ENCODE measurements at places on chromosomes 2 and 18. TPM values are rescaled to one million over a fixed set of nuclear protein-coding genes. Genes with fewer than 3 reads are reported as not detected.

CNTNAP5 gene
- total RNA-seq, result 0.17 TPM

DNA sequence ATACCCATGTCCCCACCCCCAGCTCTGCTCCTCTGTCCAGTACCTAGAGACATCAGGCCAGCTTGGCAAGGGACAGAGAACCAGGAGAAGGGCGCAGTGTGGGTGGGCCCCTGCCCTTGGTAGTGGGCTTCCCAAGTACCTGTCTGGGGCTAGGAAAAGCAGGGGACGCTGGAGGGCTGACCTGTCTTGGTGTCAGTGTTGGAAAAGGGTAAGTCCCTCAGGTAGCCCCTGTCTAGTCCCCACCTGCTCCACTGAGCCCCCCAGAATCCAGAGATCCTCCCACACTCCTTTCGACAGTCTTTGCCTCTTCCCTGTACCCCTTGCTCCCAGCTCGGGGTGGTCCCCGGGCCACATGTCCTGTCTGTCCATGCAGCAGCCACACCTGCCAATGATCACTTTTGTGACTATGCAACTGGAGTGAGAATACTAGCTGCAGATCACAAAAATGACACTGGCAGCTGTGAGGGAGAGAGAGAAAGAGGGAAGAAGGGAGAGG lies 14.6 kb downstream of the DNAJB2 start:
- DNase-seq, result no peak
- H3K4me1 ChIP-seq, result peaks cover under 1% of the 10 kb centered on the region
- H3K27me3 ChIP-seq, result peaks cover 17% of the 10 kb centered on the region
- peak overlapping the region; percentile 74 for H3K4me3 ChIP-seq

GRCh38 chr2:220198896-220199295 lies 571.5 kb downstream of the SLC4A3 start:
- no peaks in the 10 kb centered on the region for H3K4me1 ChIP-seq
- no peak overlapping the region for H3K4me3 ChIP-seq
- no peaks in the 10 kb centered on the region for H3K27me3 ChIP-seq
- H3K27ac ChIP-seq, result no peak overlapping the region
- DNase-seq, result no peak

- no peak overlapping the region for H3K4me3 ChIP-seq
- H3K4me1 ChIP-seq, result no peaks in the 10 kb centered on the region
- H3K36me3 ChIP-seq, result no peaks in the 10 kb centered on the region
- no peak for DNase-seq
Observed at GRCh38 chr2:238525990-238526389, 99.3 kb downstream of the ASB1 start.

ATP6V1B1 gene
- total RNA-seq, result not detected

DNA sequence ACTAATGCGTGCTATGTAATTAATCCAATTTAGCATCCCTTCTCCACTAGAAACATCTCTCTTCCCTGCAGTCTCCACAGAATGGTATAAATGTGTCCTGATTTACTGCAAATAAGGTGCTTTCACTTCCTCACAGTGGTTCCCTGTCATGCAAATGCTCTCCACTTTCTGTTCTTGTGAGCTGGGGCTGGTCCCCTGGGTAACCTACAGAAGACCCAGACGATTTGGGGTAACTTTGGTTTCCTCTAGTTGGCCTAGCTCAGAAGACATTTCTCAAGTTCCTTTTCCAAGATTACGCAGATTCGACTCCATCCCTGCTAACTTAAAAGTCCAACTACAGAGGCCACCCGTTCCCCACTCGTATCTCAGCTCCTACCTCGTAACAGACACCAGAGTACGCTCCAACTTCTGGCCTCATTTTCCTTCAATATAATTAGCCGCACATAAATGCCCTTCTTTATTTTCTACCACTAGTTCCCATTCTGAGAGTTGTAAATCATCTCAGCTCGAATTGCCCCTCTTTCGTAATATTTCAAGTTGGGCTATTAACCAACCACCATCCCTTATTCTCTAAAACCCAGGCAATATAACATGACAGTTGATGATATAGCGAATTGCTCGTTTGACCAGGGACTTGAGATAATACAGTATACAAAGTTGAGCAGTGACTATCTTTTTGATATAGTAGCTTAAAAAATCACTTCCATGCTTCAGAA lies 28.8 kb upstream of the NEDD4L start:
- DNase-seq, result no peak
- H3K4me1 ChIP-seq, result no peaks in the 10 kb centered on the region
- no peaks in the 10 kb centered on the region for H3K36me3 ChIP-seq
- no peaks in the 10 kb centered on the region for H3K27me3 ChIP-seq
- no peak overlapping the region for H3K4me3 ChIP-seq
- no peak overlapping the region for H3K27ac ChIP-seq

SLC35F6 gene
- total RNA-seq, result 11.6 TPM

NT5C1B gene
- not detected for total RNA-seq

DNA sequence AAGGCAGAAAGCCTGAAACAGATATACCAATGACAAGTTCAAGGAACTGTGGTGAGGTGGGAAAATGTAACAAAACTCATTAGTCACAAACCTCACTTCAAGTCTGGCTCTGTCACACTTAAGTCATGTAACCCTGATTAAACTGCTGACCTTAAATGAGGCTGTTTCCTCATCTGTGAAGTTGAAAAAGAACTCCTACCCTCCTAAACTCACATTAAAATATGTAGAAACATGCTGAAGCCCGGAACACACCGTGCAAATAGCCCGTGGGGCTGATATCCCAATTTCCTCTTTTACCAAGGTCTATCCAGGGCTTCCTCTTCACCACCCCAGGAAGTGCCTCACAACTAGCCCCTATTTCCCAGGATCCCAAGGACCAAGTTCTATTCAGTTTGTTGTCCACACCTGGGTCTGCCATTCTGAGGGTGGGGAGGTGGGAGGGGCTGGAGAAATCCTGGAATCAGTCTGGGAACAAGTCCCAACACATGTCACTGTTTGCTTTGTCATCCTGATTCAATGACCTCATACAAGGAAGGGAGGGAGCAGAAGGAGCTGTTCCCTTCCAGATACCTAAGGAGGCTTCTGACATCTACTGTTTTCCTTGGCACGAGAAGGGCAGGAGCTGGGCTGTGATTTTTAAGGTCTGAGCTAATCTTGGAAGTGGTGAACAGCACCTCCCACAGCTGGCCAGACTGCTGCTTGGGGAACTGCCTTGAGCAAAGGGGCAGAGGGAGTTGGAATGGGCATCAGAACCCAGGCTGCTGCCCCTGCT lies 42.3 kb downstream of the SLC4A1AP start:
- H3K27me3 ChIP-seq, result no peaks in the 10 kb centered on the region
- H3K4me1 ChIP-seq, result peaks cover 1% of the 10 kb centered on the region

VWA3B gene
- not detected for total RNA-seq

- no peak overlapping the region for H3K4me3 ChIP-seq
- no peak for DNase-seq
- H3K27ac ChIP-seq, result no peak overlapping the region
Observed at GRCh38 chr2:241738040-241738686, 3.7 kb downstream of the D2HGDH start.

DNA sequence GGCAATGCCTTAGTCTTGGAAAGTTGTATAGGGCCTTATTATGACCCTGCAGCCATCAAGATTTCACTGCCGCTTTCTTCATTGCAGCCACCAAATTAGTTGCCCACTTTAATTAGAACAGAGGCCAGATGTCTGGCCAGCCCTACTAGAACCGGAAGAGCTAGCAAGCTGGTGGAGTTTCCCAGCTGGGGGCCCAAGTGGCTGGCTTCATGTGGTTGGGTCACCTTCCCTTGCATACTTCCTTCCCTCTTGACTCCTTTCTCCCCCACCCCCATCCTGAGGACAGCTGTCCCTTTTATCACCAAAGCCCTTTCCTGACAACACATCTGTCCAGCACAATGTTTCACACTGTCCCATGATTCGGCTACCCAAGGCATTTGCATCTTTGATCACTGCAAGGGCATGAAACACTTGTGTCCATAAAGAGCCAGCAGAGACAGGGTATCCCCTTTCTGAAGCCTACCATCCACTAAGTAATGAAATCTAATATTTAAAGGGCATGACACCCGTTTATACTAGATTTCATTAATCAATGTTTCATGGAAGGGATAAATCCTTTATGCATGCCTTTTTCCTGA lies 187.2 kb downstream of the BCL11A start:
- no peak for DNase-seq
- H3K36me3 ChIP-seq, result no peaks in the 10 kb centered on the region
- no peak overlapping the region for H3K27ac ChIP-seq

ZNF512 gene
- 39.2 TPM for total RNA-seq

IL37 gene
- not detected for total RNA-seq

DNA sequence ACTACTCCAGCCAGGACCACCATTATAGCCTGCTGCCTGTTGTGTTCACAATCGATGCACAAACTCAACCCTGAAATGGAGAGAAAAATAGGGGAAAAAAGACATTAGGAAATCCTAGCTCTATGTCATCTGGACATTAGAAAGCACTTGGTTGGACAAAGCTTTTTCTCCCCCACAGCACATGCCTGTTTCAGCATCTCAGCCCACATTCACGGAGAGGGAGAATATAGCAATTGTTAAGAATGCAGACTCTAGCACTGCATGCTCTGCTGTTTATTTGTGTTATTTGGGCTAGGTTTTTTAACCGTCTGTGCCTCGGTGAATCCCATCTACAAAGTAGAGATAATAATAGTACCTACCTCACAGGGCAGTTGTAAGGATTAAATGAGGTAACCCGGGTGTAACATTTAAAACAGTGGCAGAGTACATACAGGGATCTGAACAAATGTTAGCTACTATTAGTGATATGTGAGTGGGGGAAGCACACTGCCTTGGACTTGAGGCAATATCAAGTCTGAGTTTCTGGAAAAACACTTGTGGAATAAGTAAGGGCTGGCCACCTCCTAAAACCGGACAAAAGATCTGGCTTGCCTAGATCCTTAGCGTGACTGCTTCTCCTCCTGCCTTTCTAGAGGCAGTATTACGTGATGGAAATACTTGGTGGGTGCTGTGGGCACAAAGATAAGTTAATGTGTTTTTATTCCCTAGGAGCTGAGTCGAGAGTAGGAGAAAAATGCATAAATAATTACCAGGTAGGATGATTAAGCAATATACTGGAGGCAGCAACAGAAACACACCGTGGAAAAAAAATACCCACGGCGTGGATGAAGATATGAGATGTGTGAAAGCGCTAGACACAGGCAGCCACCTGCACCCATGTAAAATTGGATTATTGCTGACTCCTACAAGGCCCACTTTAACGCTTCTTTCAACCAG lies 1.0 kb upstream of the PPP1CB start:
- H3K27ac ChIP-seq, result peak overlapping the region; percentile 97
- H3K36me3 ChIP-seq, result no peaks in the 10 kb centered on the region
- DNase-seq, result no peak
- peak overlapping the region; percentile 95 for H3K4me3 ChIP-seq

DNA sequence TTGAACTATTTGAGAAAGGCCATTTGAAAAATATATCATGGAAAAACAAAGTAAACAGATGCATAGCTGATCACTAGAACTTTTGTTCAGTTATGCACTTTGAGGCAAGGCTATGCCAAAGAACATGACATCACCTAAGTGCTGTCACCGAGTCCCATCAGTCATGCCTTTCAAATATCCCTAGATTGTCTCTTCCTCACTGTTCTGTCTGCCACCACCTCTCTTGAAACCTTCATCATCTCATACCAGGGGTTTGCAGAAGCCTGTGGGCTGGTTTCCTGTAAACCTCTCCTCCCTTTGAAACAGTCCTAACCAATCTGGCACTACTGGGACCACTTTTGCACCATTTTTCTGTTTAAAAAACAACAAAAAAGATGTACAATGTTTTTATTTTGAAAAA lies 12.3 kb upstream of the RAPH1 start:
- DNase-seq, result no peak
- H3K4me3 ChIP-seq, result no peak overlapping the region
- no peaks in the 10 kb centered on the region for H3K27me3 ChIP-seq

LHCGR gene
- 0.73 TPM for total RNA-seq

KCNIP3 gene
- total RNA-seq, result 1.9 TPM

GRCh38 chr2:82215212-82215611 lies 1910.7 kb upstream of the LRRTM1 start:
- H3K4me1 ChIP-seq, result no peaks in the 10 kb centered on the region
- no peak overlapping the region for H3K4me3 ChIP-seq
- H3K27me3 ChIP-seq, result no peaks in the 10 kb centered on the region
- H3K27ac ChIP-seq, result no peak overlapping the region
- no peaks in the 10 kb centered on the region for H3K36me3 ChIP-seq

DNA sequence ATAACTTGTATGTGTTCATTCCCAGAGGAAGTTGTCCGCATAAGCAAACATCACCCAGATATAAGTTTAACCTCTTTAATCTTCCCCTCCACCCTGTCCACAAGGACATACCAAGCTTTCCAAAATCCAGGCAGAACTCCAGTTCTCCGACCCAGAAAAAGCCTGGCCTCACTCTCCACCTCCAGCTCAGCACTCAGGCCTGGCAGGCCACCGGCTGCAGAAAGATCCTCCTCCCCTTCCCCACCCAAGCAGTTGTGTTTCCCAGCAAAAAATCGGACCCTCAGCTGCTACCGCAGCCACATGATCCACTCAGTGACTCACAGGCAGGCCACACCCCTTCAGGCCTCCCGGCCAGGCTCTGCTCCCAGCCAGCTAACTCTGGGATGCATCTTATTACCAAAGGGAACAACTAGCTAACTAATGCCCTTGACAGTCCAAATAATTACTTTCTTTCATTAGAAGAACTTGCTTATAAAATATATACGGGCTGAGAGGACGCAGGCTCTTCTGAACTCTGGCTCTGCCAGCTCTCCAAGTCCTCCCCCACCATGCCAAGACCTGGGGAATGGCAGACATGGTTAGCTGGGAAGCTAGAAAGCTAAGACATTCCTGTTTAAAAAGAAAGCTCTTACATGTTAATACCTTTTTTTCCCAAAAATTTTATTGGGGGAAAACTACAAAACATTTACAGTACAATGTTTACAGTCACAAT lies 4.5 kb downstream of the ZFP36L2 start:
- H3K27me3 ChIP-seq, result no peaks in the 10 kb centered on the region
- H3K4me3 ChIP-seq, result peak overlapping the region; percentile 19
- peaks cover 45% of the 10 kb centered on the region for H3K4me1 ChIP-seq
- peak; percentile 86 for DNase-seq

- no peaks in the 10 kb centered on the region for H3K4me1 ChIP-seq
- no peak overlapping the region for H3K27ac ChIP-seq
- no peaks in the 10 kb centered on the region for H3K36me3 ChIP-seq
Observed at GRCh38 chr2:60849187-60849586, 32.2 kb upstream of the REL start.

ALPI gene
- total RNA-seq, result not detected

GRCh38 chr2:3210257-3210656 lies 167.4 kb downstream of the EIPR1 start:
- no peaks in the 10 kb centered on the region for H3K36me3 ChIP-seq
- no peak overlapping the region for H3K27ac ChIP-seq
- H3K27me3 ChIP-seq, result no peaks in the 10 kb centered on the region
- no peak overlapping the region for H3K4me3 ChIP-seq

DNA sequence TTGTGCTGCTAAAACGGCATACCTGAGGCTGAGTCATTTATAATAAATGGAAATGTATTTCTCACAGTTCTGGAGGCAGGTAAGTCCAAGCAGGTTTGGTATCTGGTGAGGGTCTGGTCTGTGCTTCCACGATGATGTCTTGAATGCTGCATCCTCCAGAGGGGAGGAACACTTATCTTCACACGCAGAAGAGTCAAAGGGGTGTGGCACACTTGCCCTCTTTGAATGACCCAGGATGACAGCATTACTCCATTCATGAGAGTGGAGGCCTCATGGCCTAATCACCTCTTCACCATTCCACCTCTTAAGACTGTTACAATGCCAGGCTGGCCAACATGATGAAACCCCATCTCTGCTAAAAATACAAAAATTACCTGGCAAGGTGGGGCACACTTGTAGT lies 61.0 kb downstream of the NCAPH start:
- no peaks in the 10 kb centered on the region for H3K36me3 ChIP-seq
- H3K27ac ChIP-seq, result no peak overlapping the region
- DNase-seq, result no peak
- no peak overlapping the region for H3K4me3 ChIP-seq

TYMS gene
- 85.1 TPM for total RNA-seq

GRCh38 chr2:26273501-26273900 lies 28.8 kb downstream of the HADHB start:
- no peaks in the 10 kb centered on the region for H3K27me3 ChIP-seq
- DNase-seq, result no peak
- no peak overlapping the region for H3K4me3 ChIP-seq
- H3K36me3 ChIP-seq, result peaks cover 10% of the 10 kb centered on the region
- no peaks in the 10 kb centered on the region for H3K4me1 ChIP-seq
